ENCODE measurements at places on chromosomes 4 and X.

GRCh38 chr4:65242156-65242846 is 428.0 kb downstream of the EPHA5 start:
- no peak for DNase-seq

GRCh38 chr4:54784161-54784671 is 126.5 kb downstream of the KIT start:
- no peak for DNase-seq

DNA sequence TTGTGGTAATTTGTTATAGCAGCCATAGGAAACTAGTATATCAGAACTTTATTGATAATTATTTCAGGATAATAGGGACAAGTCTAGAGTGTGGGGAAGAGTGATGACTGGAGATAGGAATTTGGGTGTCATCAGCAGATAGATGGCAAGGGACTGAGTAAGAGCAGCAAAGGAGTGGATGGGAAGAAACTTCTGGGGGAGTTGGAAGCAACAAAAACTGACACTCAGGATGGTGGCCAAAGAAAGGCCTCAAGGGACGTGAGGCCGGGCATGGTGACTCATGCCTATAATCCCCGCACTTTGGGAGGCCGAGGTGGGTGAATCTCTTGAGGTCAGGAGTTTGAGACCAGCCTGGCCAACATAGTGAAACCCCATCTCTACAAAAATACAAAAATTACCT is 9.1 kb upstream of the SLC25A5 start:
- no peak for DNase-seq

DNA sequence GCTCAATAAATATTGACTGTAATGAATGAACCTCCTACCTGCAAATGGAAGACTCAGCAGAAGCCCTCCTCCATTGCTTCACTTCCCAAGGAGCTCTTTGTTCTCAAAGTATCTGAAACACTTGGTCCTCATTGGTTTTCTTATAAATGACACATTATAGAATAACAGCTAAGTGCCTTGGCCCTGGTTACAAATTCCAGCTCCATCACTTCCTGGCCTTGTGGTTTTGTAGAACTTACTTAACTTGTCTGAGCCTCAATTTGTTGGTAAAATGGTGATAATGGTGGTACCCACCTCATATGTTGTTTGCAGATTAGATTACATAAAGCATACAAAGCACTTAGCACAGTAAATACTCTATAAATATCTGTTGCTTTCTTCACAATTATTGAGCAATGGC is 25.2 kb upstream of the SMIM20 start:
- no peak for DNase-seq

DNA sequence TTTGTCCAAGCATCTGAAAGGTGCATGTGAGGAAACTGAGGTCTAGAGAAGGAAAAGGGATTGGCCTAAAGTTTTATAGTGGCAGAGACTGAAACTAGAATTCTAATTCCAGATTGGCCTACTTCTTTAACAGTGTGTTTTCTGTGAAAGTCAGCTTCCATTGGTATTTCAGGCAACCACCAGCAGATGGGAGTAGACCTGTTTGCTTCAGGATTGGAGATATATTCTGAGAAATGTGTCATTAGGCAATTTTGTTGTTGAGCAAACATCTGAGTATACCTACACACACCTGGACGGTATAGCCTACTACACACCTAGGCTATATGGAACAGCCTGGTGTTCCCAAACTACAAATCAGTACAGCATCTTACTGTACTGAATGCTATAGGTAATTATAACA is 207.3 kb upstream of the RADX start:
- DNase-seq: no peak

All from NCI-H446 treated with DMSO at 0.1 percent for 48 hours (cell line).